Stimulated activated CD4-positive, alpha-beta T cell treated with anti-CD3 and anti-CD28 coated beads, Interleukin-15, amount 100 ng/mL, for 48 hours (primary cell): ENCODE measurements at places on chromosomes 16 and 17.

DNA sequence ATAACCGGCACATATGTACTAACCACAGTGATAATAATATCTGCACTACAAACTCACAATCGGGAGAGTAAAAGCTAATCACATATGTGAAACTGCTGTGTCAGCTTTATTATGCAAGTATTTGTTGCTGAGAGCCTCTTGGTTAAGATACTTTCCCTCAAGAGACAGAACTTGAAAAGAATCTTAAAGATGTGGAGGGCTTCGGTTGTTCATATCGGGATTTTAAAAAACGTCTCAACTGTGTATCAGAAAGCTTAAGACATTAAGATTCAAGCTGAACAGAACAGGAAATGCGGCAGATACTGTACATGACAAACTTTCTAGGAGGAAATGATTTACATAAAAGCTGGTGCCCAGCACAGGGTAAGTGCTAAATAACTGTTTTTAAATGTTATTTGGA, 27.5 kb upstream of the HLF start:
- DNase-seq, result no peak

DNA sequence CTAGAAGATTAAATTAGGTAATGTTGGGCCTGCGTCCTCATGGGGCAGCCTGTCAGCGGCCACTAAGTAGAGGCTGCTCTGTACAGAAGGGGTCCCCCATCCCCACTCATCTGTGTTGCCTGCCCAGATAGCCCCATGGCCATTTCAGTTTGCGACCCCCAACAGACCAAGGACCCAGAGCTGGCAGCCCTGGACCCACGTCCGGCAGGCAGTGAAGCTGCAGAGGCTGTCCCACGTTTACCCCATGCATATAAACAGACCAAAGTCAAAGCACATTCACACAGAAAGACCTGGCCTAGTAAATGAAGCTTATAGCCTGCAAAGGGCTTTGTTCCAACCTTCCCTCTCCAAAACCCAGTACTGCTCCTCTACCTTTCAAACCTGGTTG, 4.6 kb downstream of the PDF start:
- DNase-seq, result no peak

GRCh38 chr17:82781894-82782274, 30.0 kb downstream of the TBCD start:
- peak; percentile 64 for DNase-seq

DNA sequence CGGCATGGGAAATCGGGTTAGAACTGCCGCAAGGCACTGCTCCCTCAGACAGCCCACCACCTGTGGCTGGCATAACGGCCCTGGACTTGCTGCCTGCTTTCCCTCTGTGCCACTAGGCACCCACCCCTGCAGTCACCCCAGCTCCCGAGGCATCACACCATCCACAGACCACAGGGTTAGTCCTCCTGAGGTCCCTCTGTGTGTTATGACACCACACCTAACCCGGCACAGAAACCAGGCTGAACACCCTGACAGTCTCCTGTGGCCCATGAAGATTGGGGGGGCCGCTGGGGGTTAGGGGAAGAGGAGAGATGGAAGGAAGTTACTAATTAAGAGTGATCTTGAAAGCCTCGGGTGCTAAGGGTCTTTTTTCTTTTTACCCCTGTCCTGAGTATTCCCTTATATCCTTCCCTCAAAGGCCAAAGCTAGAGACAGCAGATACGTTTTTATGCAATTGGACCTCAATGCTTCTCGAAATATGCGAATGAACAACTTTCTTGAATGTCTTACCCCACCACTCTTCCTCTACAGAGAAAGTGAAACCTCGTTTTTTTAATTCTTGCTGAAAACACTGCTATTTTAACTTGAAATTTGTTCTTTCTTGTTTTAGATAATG, 7.0 kb downstream of the CYTH1 start:
- DNase-seq, result peak; percentile 68

- DNase-seq, result no peak
These were observed 10.5 kb downstream of the FAM83G start for GRCh38 chr17:18993905-18994526.

DNA sequence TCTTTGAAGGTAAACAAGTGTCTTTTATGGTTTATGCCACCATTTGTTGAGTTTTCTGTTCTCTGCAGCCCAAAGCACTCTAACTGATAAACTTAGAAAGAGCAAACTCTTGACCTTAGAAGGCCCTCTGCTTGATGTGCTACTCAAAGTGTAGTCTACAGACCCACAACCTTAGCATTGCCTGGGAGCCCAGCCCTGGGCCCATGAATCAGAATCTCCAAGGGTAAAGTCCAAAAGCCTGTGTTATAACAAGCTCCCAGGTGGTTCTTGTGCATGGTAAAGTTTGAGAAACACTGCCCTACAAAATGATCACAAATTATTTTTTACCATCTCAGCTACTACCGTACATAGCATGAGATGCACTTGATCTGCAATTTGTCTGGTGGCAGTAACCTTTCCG, 6.0 kb downstream of the TOX3 start:
- no peak for DNase-seq

DNA sequence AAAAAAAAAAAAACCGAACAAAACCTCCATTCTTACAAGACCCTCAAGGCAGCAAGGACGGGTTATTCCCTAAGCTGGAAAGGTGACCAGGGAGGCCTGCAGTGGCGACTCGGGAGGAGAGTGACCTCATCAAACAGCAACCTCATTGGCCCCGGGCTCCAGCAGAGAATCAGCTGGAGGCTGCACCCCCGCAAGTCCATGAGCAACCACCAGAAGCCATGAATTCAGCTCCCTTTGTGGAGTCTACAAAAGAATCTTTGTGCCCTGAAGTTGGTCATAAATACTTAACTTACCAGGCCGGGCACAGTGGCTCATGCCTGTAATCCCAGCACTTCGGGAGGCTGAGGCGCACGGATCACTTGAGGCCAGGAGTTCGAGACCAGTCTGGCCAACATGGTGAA, 80.9 kb upstream of the CREBBP start:
- DNase-seq, result no peak

DNA sequence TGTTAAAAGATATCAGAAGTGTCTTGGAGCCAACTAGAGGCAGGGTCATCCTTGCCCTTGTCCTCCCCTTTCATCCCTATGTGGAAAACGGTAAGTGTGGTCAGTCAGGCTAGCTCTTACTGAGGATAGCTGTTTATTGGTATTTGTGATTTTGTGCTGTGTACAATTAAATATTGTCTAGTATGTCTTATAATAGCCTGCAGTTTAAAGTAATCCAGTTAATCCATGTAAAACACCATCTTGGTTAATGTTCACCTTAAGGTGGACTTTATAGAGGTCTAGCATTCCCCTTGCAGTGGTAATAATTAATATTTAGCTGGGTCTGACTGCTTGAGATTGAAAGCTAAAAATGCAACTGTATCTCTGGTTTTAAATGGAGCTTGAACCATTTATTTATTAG, 25.6 kb downstream of the METTL9 start:
- no peak for DNase-seq

DNA sequence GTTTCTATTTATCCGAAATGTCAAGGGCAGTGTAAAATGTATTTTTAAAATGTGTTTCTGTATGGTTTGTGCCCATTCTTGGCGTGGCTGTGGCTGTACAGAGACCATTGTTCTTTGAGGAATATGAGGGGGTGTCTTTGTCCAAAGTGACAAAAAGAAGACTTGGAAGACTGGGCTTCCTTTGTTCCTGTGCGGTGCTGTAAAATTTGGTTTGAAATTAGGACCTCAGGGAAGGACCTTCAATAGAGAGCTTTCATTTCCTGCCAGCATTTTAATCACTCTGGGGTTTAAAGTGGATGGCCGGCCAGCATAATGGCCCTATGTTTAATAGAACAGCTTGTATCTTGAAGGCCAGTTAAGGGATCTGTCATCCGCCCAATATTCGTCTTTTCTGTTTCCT, 190.1 kb upstream of the TBX2 start:
- DNase-seq, result no peak

DNA sequence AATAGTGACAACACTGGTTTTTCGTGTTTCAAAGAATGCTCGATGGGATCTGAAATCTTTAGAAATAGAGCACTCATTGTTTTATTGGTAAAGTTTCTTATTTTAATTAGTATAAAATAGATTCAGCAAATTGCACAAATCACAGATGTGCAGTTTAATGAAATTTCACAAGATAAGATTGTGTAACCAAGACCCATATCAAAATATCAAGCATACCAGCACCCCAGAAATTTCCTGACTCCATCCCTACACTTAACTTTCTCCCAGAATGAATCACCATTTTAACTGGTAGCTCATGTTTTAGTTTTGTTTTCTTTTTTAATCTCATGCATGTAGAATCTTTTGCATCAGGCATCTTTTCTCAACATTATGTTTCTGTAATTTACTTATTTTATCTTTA, 185.9 kb downstream of the KCNJ2 start:
- DNase-seq, result no peak

DNA sequence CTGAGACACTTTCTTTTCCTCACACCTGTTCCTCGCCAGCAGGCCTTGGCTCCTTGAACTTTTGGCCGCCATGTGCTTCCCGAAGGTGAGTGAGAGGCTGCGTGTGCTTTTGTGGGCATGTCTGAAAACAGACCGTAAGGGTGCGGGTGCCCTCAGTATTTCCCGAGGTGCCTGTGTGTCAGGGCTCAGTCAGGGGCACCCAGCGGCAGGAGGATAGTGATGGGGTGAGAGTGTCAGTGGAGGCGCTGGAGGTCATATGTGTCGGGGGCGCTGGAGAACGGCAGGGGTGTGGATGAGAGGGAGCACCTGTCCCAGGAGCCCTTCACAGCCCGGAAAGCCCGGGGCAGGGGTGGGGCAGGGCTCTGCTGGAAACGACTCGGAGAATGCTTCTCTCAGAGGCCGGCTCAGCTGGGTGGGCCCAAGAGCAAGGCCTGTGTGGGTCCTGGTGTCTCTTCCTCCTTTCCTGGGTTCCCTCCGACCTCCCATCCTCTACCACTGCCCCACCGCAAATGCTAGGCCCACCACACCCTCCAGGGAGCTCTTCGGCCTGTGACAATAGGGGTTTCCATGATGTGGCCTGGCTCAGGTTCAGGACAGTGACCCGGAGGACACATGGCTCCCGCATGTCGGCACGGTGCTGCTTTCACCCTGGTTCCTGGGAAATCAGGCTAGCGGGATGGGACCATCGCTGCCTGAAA, 451 bp downstream of the IL32 start:
- DNase-seq, result no peak

DNA sequence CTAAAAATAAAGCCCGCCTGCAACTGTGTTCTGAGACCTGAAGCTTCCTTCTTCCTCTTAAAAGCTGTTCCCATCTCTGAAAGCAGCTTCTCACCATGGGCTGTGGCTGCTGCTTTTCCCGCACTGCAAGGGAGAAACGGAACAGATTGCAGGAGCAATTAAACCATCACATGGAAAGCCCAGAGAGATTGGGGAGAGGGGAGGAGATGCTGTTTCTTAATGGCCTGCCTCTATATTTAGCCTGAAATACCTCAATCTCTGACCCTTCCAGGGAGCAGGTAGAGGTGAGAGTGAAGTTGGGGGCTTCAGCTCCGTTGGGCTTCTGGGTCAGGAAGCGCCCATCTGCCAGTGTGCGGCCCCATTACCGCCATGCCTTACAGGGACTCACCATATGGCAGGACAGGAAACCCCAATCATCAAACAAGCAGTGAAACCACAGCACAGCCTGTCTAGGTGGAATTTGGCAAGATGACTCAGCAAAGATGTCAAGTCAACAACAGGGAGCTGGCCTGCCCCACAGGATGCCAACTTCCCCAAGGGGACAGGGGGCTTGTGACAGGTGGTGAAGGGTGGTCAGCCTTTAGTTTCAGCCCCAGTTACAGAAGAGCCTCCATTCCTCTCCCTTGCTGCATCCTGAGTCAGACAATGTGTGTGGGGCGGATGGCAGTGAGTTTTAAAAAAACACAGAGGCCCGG, 286.6 kb upstream of the CCL2 start:
- no peak for DNase-seq

- no peak for DNase-seq
These were observed 3.3 kb downstream of the RPL13 start for GRCh38 chr16:89563639-89564392.

DNA sequence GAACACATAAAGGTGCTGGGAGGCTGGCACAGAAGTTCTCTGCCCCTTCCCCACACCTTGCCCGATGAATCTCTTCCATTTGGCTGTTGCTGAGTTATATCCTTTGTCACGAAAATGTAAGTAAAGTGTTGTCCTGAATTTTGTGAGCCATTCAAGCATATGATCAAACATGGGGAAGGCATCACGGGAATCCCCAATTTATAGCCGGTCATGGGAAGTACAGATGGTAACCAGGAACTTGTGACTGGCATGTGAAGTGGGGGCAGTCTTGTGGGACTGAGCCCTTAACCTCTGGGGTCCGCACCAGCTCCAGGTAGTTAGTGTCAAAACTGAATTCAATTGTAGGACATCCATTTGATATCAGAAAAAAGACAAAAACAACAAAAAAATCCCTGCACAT, 13.2 kb downstream of the TOM1L2 start:
- no peak for DNase-seq

DNA sequence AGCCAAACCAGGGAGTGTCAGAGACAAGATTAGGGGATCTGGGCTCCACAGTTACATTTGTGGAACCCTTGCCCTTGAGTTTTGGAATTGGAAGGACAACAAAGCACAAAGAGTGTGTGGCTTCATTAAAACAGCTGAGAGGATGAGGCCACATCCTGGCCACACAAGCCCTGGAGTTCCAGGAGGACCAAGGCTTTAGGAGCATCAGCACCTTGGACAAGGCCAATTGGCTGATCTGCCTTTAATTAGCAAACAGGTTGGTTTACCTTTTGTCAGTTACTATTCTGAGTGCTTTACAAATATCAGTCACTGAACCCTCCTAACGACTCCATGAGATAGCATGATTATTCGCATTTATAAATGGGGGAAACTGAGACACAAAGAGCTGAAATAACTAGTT, 54.7 kb downstream of the SLC6A2 start:
- DNase-seq, result no peak

DNA sequence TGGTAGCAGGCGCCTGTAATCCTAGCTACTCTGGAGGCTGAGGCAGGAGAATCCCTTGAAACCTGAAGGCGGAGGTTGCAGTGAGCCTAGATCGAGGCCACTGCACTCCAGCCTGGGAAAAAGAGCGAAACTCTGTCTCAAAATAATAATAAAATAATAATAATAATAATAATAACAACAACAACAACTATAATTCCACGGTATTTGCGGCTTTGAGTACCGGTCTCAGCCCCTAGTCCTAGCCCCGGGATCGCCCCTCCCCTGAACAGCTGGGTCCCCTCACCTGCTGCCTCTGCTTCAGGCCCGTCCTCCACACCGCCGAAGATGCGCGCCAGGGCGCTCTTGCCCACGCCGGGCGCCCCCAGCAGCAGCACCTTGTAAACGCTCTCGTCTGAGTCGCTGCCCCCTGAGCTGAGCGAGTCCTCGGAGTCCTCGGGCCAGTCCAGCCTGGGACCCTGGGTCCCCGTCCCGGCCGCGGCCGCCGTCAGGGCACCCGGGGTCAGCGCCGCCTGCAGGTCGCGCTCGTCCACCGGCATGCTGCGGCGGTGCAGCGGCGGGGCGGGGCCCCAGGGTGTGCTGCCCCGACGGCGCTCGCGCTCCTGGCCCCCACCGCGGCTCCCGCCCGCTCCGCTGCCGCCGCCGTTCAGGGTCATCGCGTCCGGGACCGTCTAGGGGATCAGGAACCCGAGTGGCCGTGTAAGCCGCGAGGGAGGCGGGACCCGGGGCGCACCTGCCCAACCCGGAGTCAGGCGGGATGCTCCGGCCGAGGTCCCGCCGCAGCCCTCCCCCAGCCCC, 611 bp downstream of the RRAD start:
- peak; percentile 39 for DNase-seq
